ENCODE measurements at places on chromosomes 3 and 15. TPM values are rescaled to one million over a fixed set of nuclear protein-coding genes. Genes with fewer than 3 reads are reported as not detected.

Gene SERINC4
- not detected for polyA plus RNA-seq

Gene ANKUB1
- polyA plus RNA-seq, result not detected

Gene C3orf20
- 0.32 TPM for polyA plus RNA-seq

Gene CLDN11
- 179 TPM for polyA plus RNA-seq

Gene ARHGEF26
- polyA plus RNA-seq, result 13.1 TPM

Gene ACAN
- 2.7 TPM for polyA plus RNA-seq

Gene GOLGA8G
- polyA plus RNA-seq, result 0.12 TPM

Gene RASL12
- polyA plus RNA-seq, result 6.5 TPM

Gene ZPLD1
- polyA plus RNA-seq, result 0.82 TPM

Gene ROBO2
- polyA plus RNA-seq, result 79.5 TPM

Gene LDHAL6B
- polyA plus RNA-seq, result 0.10 TPM

Gene LRTM1
- not detected for polyA plus RNA-seq
